ENCODE measurements at places on chromosomes 13 and 19.

GRCh38 chr19:16207490-16208025 lies 9.8 kb downstream of the AP1M1 start:
- DNase-seq, result no peak

DNA sequence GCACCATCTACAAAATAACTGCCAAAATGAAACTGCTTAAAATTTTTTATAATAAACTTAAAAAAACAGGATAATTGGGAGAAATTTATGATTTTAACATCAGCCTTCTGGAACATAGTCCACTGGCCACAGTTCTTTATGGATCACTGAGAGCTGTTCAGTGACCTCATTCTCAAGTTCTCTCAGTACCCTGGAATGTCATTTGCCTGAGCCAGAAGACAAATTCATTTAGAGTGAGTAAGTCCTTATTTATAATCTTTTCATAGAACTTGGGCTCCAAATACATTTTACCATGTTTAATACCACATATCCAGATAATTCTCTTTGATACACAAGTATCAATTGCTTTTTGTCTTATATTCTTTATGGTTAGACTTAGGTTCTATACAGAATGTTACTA lies 87.6 kb downstream of the CAB39L start:
- no peak for DNase-seq

DNA sequence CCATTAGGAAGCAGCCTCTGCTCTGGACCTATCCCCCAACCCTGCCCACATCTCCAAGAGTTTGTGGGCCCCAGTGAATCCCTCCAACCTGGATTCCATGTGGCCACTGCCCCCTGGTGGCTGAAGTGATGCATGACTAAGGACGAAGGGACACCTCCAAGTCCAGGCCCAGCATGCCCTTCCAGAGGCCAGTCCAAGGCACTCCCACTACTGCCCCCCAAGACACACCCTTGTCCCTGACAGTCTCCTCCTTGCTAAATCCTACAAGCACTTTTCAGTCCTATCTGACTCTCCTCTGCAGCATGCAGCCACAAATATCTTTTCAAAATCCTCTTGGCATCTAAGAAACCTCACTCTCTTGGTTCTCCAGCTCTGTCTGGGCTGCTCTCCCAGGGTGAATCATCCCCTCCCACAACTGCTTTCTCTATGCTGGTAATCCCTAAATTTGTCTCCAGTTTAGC lies 33.0 kb downstream of the DEDD2 start:
- DNase-seq, result peak; percentile 59

DNA sequence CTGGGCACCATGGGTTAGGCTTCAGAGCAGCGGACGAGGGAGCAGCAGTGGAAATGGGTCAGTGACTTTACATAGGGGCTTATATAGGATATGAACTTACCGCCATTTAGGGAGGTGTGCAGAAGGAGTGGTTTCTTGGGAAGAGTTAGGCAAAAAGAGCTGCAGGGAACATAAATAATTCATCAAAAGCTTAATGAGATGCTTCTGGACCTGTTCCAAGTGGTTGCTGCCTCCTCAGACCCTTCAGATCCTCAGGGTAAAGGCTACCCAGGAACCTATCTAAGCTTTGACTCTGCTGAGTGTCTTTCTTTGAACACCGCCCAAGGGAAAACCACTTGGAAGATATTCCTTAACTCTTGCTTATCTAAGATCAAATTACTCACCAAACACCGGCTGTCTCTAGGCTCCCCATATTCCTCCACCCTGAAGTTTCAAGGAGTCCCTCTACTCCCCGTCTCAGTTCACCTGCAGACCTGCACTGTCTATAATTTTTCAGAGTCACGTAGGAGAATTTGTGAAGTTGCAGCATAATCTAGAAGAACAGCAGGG lies at the start of gene IGFL4:
IGFL4 (minus strand) TSS at position 51 of the 549 bp plus-strand sequence; CDS start at position 11, 40 bp downstream.
- DNase-seq, result no peak

- no peak for DNase-seq
These were observed 70.7 kb downstream of the RGCC start for GRCh38 chr13:41528021-41528420.

DNA sequence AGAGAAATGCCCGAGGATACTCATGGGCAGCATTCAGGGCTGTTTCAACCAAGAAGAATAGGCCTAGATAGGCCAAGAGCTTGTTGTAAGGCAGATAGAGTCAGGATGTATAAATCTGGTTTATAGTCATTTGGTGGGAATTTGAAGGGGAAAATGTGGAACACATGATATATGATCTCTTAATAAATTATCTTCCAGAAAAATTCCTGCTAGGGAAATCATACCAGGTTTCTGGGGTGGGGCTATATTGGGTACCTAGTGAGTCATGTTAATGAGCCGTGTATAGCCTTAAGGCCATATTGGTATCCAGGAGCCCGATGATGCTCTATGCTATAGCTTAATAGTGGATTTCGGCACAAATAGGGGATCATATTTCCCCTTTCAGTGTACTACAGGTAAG lies 51.5 kb upstream of the HTR2A start:
- DNase-seq, result no peak

- no peak for DNase-seq
These were observed 12.1 kb downstream of the UFM1 start for GRCh38 chr13:38361542-38362262.

DNA sequence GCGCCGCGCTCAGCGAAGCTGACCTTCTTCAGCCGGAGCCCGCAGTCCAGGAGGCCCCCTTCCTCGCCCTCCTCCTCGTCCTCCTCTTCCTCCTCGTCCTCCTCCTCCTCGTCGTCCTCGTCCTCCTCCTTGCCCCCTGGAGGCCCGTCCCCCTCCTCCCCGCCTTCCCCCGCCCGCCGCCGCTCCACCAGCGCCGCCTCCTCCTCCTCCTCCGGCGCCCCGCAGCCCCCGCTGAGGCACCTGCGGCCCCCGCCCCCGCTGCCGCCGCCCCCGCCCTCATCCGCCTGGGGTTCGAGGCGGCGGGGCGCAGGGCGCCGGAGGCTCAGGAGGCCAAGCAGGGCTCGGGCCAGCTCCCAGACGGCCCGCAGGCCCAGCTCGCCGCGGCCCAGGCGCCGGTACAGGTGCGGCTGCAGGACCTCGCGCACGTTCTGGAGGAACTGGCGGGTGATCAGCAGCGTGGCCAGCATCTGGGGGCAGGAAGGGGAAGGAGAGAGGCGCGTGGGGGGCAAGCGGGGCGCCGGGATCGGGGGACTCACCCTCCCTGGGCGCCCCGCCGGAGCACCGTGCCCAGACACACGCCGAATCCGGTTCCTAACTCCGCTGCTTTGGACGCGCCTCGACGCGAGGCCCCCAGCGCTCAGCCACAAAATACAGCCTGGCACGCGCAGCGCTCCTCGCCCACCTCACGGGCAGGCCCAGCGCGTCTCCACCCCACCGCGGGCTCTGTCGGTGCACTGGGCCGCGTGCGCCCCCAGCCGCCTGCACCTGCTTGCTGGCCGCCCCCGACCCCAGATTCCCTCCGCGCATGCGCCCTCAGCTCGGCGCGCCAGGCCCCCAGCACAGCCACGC lies 5.9 kb downstream of the ANO8 start:
- DNase-seq, result no peak

- no peak for DNase-seq
These were observed 197.7 kb upstream of the RNF113B start for GRCh38 chr13:98374750-98375149.

DNA sequence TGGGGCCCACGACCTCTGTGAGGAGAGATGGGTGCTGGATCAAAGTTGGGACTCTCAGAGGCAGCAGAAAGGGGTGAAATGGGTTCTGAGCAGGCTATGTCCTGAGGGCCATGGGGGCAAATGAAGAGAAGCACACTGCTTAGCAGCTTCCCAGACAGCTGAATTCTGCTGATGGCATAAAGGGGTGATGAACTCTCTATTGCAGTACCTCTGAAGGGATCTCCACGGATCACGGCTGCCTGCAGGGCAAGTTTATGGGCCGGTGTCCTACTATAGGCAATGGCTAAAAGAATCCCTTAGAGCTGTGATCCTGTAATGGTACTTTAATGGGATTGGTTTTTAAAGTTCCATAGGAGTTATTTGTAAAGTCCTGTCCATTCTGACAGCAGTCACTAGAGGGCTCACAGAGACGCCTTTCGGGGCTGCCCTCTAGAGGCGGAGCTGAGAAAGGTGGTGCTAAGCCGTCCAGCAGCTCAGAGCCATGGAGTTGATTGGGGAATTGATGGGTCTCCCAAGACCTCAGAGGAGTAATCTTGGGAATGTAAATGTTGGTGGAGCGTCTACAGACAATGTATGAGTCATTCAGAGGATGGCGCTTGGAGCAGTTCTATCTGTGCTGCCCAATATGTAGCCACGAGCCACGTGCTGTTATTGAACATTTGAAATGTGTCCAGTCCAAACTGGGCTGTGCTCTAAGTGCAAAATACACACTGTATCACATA lies 287.3 kb downstream of the COG6 start:
- peak; percentile 11 for DNase-seq

DNA sequence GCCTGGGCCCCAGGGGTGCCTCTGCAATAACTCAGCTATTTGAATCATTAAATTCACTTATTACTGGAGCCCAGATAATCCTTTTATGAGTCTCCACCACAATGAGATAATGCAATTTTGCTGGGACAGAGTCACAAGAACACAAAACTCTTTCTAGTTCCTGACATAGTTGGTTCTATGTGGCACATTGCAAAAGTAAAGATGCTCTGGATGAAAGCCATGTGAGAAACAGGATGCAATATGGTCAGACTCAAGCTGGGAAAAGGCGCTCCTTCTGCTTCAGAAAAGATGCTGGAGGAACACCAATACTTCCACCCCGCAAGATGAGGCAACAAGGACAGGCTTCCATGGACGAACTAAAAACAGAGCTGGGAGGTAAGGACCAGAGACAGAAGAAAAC lies 5.7 kb downstream of the ANKRD27 start:
- DNase-seq, result no peak

GRCh38 chr19:8028951-8029491 lies 23.5 kb upstream of the CCL25 start:
- no peak for DNase-seq

DNA sequence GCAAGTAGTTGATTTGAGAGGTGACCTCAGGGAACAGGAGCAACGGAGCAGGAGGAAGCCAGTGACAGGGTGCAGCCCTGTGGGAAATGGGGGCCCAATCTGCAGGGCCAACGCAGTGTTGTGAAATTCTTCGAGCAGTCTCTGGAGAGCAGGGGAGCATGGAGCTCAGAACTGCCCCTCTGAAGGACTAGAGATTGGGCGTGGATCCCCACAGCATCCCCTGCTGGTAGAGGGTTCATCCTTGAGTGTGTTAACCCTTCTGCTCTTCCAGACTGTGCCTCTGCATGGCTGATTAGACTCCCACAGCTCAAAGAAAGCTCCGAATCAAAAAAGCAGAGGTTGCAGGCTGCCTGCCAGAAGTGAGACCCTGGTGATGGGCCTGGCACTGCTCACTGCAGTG lies 77.9 kb upstream of the UQCRFS1 start:
- DNase-seq, result no peak

DNA sequence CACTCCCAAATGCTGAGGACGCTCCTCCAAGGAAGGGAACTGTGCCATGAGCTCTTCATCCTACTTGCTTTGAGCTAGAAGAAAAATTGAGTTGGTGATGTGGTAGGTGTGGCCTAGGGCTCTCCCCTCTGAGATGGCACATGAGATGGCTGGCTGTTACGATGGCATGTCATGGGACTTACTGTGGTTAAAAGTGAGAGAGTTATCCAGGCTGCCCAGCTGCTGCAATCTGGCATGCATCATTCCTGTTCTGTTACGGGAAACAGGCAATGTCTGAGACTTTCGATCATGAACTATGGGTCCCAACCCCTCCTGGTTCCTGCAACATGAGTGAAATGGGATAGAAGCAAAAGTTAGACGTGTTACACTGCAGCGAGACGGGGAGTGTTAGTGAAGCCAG lies 93.3 kb upstream of the SLC15A1 start:
- no peak for DNase-seq

DNA sequence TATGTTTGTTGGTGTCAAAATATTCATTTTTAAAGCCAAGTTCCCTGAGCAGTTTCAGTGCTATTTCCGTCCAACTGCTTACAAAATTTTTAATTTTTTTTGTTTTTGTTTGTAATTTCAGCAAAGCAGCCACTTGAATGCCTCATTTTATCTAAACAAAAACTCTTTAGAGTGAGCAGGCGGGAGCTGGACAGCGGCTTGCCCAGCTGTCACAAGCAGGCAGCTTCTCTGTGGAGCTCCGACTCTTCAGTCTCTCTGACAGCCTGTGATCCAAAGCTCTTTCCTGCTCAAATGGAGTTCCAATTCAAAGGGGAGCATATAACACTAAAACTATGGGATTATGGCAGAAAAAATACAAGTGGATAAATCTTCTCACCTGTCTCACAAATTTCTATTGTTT lies 618.3 kb upstream of the PCDH20 start:
- DNase-seq, result no peak

DNA sequence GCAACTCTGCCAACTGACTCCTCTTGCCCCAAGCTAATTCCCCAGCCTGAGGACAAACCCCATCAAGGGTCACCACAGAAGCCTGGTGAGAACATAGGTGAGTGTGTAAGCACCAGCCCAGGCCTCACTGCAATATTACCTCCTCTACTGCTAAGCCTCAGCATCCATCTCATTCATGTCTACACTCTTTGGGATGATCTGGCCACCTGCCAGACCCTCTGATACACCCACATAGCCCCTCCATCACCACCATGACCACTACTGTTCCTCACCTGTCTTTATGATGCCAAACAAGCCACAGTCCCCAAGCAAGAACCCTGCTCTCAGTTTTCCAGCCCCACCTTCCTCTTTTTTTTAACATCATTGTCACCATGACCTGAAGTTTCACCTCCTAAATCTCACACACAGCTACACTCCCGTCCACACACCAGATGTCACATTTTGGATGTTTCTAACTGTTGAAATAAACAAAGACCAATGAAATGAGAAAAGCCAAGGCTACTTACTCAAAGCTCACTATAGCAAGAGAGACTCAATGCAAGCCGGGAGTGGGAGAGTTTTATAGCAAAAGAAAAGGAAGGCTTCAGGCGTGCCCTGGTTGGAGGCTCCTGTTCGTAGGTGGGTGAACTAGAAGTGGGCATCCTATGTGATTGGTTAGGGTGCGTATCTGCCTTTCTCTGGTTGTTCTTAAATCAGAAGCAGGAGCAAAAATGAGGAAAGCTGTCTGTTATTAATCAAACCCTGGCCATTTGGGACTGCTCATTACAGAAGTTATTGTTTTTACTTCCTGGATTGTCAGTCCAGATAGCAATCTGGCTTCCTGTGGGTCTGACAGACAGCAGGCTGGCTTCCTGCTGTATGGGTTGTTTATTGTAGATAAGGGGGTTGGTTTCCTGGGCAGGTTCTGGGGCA lies 2.0 kb downstream of the ZNF792 start:
- no peak for DNase-seq

GRCh38 chr19:17605117-17605516 lies 49.7 kb downstream of the COLGALT1 start:
- DNase-seq, result no peak
